ENCODE measurements at places on chromosomes 6 and 20. TPM values are rescaled to one million over a fixed set of nuclear protein-coding genes. Genes with fewer than 3 reads are reported as not detected.
A peak's percentile ranks its signal among the peaks of the same experiment; 100 is the strongest.

Gene SLC17A1
- not detected for total RNA-seq

Gene TBP
- total RNA-seq, result 12.2 TPM

Gene TCP11
- total RNA-seq, result 0.32 TPM

Gene ARHGAP40
- total RNA-seq, result not detected

Gene PRDM13
- total RNA-seq, result not detected

Gene CGAS
- 8.7 TPM for total RNA-seq

Gene TMEM217
- 2.9 TPM for total RNA-seq

- DNase-seq, result no peak
Measured at GRCh38 chr20:54295686-54296085, 87.8 kb downstream of the PFDN4 start.

GRCh38 chr6:170243386-170243785 lies 47.5 kb downstream of the DLL1 start:
- no peak for DNase-seq

DNA sequence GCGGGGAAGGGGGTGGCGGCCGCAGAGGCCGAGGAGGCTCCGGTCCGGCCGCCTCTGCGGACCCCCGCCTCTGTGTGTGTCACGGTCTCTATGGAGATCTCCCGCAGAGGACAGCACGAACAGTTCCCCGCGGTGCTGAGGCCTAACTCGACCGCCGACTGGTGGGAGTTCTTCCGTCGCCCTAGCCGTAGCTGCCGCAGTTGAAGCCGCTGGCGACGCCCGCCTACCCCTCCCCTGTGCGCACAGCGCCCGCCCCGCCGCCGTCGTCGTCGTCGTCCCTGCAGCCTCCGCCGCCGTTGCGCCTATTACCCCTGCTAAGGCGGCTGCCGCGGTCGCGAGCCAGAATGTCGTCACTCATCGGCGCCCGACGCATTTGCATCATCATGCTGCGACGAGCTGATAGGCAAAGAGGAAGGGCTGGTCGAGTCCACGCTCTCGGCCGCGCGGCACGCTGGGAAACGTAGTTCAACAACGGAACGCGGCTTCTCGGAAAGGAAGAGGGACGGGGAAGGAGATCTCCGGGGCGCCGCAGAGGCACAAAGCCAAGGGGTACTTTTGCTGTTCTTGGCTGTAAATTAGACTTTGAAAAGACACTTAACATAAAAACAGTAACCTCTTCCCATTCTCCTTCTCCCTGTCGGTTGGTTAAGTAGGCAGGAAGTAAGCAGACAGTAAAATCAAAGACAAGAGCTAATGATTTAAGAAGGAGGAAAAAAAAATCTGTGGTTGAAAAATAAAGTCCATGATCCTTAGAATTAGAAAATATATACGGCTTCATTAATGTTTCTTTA lies at the start of gene NUP153:
NUP153 (minus strand) TSS at position 346 of the 791 bp plus-strand sequence. CDS start 538 bp downstream, outside the sequence.
- DNase-seq, result peak; percentile 99

- DNase-seq, result no peak
Measured at GRCh38 chr6:21377356-21377755, 216.2 kb upstream of the SOX4 start.

- DNase-seq, result peak; percentile 62
Measured at GRCh38 chr20:44471481-44471882, 4.2 kb upstream of the TTPAL start.

- no peak for DNase-seq
Measured at GRCh38 chr20:62011938-62012534, 53.6 kb downstream of the TAF4 start.

DNA sequence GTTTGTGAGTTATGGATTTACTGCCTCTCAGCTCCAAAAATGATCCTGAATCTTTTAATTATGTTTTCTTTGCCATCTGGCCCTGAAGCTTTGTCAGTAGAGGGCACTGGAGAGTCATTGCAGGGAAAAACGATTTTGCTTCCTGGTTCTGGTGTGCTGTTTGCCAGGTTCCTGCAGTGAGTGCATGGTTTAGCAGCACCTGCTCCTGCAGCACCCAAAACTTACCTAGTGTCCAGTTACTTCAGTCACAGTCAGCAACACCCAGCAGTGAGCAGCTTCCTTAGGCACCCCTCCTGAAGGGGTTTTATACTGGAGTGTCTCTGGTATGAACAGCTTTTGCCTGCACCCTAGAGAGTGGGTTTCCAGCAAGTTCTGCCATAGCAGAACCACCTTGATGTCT lies 6.0 kb upstream of the TRIM26 start:
- peak; percentile 57 for DNase-seq

- no peak for DNase-seq
Measured at GRCh38 chr6:23841116-23841515, 284.9 kb upstream of the NRSN1 start.

- DNase-seq, result no peak
Measured at GRCh38 chr6:74356391-74356790, 660.4 kb downstream of the CD109 start.

DNA sequence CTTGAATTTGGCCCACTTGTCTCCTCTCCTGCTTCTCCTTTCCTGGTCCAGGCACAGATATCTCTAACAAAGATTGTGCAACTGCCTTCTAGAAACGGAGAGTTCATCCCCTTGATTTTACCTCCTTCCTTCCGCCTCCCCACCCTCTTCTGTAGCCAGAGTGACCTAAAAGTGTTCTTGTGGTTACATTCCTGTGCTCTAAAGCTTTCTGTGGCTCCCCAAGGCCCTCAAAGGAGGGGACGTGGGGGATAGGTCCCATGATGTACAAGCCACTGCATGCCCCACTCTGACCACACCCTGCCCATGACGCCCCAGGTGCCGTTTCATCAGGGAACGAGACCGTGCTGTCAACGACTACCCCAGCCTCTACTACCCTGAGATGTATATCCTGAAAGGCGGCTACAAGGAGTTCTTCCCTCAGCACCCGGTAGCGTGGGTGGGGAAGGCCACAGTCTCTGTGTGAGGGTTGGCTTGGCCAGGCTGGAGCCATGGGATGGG lies 8.2 kb downstream of the CDC25B start:
- no peak for DNase-seq

DNA sequence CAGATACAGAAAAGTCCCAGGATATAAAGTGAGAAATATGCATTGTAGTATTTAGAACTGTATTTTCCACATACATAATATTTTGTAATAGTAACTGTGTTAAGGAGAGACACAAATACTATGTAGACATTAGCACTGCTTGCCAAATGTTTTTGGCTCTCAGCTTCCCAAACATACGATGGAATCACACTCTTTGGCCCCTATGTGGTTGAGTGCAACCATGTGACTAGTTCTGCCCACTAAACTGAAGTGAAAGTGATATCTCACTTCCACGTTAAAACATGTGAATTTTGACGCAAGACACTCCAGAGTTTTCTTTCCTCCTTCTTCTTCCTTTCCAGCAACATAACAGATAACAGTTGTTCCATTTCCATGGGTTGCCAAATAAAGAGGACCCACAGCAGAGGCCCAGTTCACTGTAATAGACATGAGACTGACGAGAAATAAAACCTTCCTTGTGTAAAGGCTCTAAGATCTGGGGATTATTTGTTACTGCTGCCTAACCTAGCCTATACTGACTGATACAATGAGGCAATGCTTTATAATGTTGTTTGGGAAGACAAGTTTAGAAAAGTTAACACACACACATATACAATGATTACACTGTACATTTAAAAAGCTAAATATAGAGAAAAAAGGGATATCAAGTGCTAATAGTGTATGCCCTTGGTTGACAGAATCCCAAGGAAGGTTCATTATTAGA lies 97.2 kb downstream of the PTPRT start:
- no peak for DNase-seq

DNA sequence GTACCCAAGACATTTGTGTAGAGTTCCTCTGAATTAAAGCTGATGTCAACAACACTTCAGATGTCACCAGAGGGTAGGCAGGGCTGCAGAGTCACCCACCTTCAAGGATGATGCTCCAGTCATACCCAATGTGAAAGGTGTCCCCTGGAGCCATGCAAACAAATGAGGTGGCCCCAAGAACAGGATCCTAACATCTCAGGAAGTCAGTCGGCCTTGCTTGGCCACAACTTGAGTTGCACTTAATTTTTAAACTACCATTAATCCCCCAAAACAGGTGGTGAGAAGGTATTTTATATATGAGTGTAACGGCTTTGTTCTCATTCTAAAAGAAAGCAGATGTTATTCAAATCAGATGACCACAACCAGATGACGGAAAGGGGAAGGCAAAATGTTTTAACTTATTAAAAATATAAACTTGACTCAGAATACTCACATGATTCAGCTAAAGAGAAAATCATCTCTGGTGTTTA lies 21.1 kb upstream of the SERPINB1 start:
- DNase-seq, result peak; percentile 36

DNA sequence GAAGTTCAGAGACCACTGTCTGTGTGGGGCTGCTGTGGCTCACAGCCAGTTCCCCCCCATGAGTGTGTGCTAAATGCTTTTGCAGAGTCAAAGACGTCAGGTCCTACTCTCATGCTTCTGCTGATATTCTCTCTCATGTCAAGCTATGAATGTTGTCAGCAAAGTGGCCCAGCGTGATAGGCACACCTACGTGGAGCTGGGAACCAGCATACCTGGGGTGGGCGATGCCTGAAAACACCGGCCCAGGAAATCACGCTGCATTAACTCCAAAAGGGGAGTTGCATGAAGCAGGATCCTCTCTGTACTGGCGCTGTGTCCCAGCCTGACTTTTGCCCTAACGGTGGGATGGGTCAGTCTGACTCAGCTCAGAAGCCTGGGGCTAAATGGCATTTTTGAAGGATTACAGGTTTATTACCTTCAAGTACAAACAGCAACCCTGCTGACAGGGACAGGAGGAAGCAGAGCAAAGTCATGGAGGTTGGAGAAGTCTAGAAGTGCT lies 9.0 kb upstream of the MRPS10 start:
- DNase-seq, result peak; percentile 74

DNA sequence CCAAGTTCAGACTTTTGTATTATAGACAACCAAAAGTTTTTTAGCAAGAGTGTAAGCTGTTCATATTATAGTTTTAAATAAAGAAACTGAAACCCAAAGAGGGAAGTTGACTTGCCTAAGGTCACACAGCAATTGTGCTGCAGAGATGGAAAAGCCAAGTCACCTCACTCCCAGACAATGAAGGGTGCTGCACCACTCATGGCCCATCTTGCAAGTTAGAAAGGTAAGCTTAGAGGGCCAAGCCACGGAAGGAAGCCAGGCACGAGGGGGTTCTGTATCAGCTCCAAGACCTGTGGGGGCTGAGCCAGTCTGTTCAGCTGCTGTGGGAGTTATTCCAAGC lies 860 bp downstream of the DEFB124 start:
- no peak for DNase-seq

DNA sequence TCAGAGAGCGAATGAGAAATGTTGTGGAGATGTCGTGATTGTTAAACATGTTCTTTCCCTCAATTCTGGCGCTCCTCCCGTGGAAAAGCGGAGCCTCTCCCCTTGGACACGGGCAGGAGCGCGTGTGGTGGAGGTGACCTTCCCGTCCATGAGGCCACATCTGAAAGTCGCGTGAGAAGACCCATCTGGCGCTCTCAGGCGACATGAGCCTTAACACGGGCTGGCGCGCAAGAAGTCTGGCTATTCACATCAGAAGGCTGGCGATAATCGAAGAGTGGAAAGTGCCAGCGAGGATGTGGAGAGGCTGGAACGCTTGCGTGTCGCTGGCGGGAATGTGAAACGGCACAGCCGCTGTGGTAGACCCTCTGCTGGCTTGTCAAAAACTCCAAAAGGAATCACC lies 341.3 kb downstream of the ZFAND3 start:
- no peak for DNase-seq

DNA sequence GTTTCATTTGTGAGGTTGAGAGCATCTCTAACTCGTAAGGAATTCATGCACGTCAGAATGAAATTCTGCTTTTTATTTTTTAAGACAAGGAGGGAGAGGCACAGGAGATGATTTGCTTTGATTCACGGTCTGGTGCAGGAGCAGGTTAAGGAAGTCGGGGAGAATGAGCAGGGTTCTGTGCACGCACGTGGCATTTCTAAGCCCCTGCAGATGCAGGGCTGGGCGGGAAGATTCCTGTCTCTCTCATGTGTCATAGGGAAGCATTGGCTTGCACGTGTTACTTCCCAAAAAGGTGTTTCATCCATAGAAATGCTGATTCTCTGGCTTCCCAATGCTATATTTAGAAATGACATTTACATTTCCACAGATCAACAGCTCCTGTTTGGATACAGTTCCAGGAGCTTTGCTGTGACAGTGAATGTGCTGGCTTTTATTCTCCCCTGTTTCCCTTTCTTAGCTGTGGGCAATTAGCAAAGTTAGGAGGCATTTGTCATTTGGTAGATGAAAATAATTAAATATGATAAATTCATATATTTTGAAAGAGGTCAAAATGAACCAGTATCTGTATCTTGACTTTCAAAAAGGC lies 119.7 kb upstream of the ZFP64 start:
- DNase-seq, result no peak

Data from fibroblast of villous mesenchyme (primary cell).